Effector memory CD4-positive, alpha-beta T cell (primary cell): ENCODE measurements at places on chromosomes 3 and 15.

DNA sequence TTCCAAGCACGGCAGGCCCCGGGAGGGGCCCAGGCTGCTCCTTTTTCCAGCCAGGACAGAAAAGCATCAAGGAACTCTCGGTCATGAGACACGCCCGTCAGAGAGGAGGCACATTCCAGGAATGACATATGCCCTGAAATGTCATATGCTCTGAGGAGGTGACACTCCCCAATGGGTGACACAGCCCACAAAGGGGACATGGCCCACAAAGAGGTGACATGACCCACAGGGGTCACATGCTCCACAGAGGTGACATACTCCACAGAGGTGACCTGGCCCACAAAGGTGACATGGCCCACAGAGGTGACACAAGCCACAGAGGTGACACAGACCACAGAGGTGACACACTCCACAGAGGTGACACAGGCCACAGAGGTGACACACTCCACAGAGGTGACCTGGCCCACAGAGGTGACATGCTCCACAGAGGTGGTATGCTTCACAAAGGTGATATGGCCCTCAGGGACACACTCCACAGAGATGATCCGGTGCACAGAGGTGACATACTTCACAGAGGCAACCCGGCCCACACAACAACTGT lies 79.2 kb downstream of the ABHD5 start:
- DNase-seq, result peak; percentile 64

- no peak for DNase-seq
Measured at GRCh38 chr15:78301828-78302227, 2.4 kb upstream of the SKIC8 start.

GRCh38 chr3:12185172-12185710 lies 26.5 kb upstream of the TIMP4 start:
- DNase-seq, result no peak

DNA sequence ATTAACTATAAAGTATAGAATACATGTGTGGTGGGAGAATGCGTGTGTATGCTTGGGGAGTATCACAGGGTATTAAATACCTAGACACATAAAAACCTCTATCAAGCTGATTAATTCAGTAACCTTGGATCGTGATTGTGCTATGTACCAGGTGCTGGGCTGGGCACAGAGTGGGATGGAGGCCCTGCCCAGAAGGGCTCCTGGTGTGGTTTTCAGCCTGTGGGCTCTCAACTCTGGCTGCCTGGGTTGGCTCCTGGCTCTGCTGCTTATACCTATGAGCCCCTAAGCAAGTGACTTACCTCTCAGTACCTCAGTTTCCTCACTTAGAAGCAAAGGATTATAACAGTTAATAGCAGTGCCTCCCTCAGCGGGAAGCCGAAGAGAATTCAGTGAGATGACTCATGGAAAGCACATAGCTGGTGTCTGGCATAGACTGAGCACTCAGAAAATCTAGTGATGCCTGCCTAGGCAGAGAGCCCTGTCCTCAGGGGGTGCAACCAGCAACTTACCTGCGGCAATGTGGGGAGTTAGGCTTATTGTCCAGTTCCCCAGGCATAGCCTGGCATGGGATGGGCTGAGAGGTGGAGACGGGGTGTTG lies 90.6 kb upstream of the MYZAP start:
- DNase-seq, result no peak

- no peak for DNase-seq
Measured at GRCh38 chr15:39191871-39192291, 389.0 kb upstream of the THBS1 start.

DNA sequence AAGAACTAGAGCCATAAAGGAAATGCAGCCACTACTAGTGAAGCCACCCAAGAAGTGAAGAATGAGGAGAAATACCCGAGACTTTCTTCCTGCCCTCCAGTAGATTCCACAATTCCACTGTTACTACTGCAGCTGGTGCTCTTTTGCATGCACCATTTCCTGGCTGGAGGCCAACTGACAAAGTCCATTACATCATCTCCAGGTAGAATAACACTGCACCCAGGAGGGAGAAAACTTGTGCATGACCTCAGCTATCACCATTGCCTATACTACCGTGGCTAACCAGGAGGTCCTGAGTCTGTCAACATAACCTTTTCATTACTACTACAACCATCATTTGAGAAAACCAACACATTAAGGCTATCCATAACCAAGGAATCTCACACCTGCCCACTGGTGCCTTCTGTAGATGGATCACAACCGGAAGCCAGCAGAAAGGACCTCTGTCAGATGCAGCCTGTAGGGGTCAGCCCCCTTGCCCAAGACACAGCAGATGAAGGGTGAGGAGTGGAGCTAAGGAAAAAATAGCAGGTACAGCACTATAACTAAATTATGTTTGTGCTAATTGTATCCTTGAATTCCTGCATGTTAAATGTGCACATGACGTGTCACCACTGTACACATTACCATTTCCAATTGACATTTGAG lies 200.8 kb upstream of the C2CD4B start:
- DNase-seq, result no peak

- DNase-seq, result no peak
Measured at GRCh38 chr15:27183201-27183600, 212.2 kb downstream of the GABRG3 start.

DNA sequence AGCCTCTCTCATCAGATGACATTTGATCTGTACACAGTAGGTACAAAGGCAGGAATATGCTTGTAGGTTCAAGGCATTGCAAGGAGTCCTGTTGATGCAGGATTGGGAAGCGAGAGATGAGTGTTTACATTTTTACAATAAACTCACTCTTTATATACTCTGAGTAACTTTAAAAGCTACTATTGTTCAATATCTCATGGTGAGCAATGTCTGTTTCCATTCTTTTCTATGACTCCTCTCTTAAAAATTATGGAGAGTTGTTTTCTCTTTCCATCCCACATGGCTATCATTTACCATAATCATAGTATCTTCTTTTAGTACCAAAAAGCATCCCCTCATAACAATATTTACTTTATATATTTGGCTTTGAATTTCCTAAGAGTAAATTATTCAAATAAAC lies 314.0 kb upstream of the CDIN1 start:
- no peak for DNase-seq

DNA sequence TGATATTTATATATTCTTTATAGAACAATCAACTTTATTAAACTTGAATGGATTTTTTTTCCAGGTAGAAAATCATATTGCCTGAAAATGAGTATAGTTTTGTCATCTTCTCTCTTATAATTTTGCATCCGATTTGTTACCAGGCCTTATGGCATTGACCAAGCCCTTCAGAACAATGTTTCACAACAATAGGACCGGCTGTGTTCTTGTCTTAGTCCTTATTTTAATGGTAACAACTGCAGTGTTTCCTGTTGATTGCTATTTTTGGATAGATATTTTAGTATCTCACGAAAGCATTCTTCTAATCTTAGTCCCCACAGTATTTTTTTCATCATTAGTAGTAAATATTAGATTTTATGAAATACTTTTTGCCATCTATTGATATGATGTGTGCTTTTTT lies 88.1 kb upstream of the ANKRD34C start:
- DNase-seq, result no peak

- no peak for DNase-seq
Measured at GRCh38 chr3:174220775-174221554, 638.2 kb upstream of the NAALADL2 start.
